ENCODE measurements at places on chromosomes 2 and 18.

DNA sequence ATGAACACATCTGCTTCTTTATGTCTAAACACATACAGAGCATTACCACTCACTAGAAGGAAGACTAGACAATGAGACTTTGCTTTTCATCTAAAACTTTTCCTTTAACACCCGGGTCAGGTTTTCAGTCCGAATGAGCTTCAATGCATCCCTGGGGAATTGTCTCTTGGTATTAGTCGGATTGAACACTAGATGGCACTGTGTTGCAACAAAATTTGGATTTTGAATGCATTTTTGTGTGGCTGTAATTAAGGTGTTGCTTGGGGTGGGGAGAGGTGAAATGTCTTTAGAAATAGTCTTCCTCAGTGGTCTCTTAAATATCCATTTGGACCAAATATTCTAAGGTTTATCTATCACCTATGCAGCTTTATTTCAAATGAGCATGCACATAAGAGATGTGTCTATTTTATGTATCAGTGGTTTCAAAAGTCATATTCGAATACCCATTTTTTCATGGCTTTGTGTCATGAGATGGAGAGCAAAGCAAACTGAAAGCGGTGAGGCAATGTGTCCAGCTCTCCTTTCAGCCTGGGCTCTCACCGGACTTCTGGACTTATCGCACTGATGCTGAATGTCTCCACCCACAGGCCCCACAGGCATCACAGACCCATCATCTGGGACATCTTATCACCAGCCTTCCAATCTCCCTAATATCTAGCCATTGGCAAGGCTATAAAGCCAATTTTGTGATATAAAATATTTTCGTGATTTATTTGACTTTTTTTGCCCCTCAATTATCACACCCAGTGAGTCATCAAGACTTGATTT, 510.3 kb downstream of the RNF144A start:
- no peak for DNase-seq

DNA sequence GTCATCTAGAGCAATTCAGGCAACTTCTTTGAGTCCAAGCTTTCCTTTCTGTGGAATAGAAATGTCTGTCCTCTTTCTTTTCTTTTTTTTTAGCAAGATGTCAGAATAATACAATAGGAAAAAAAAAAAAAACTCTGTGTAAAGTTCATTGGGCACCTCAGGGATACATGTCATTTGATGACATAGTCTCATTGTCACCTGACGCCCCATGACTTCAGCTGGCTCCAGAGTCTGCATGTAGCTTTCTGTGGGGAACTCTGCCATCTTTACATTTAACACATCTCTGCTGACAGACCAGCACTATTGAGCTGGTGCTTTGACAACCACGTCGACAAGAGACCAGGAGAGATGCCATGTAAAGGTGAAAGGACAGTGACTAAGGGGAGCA, 172.5 kb upstream of the KLF7 start:
- DNase-seq = no peak

DNA sequence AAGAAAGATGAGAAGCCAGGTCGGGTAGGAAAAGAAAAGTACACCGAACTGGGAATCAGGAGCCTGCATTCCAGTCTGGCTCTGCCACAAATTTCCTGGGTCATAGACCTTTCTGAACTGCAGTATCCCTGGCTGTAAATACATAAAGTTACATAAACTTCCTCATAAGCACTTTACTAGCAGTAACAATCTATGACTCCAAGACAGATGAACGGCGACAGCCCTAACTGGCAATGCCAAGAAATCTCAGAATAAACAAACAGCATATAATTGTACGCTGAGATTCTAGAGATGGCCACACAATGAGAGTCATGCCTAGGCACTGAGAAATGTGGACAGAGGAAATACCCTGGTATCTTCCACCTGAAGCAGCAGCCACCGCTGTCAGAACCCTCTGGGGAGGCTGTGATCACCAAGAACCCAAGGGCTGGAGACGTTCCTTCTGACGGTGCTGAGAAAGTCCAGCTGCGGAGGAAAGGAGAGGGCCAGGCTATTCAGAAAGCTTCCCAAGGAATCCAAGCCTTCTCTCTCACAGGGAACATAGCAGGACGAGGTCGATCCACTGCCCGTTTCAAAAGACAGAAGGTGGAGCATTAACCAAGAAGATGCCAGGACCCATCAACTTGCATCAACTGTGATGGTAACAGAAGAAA, 89.3 kb upstream of the SLC66A3 start:
- no peak for DNase-seq

DNA sequence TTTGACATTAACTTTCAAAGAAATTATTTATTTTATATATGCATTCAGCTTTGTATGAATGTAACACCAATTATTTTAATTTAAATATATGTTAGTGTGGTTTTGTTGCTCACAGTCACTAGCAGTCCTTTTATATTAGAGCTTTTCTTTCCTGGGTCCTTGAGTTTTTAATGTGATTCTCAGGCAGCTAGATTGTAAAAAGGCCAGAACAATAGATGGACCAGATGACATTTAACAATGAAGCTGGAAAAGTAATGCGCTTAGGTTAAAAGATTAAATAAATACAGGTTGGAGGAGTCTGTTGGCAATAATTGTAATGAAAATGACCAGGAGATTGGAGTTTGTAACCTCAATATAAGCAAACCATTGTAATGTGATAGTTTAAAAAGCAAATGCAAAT, 171.1 kb downstream of the FTCDNL1 start:
- no peak for DNase-seq

DNA sequence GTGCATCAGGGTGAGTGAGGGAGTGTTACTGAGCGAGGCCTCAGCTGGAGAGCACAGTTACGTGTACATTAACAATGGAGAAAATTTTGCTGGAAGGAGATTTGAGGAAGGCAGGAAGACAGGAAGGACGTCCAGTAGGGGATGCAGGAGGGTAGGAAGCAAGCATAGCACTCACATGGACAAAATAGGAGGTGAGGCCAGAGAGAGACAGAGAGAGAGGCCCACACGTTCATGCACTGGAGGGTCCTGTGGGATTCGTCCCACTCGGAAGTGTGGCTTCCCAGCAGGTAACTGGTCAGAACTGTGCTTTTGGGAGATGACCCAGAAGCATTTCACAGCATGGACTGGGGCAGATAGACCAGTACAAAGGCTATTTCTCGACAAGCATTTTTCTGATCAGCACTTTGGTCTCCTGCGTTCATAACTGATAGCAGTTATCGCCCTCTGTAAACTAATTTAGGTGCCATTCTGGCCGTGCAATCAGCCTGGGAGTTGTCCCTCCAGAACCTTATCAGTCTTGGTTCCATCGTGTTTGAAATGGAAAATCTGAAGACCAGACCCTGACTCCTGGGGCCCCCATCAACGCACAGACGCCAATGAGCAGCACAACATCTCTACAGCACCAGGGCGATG, 5.7 kb downstream of the LCT start:
- DNase-seq = no peak

DNA sequence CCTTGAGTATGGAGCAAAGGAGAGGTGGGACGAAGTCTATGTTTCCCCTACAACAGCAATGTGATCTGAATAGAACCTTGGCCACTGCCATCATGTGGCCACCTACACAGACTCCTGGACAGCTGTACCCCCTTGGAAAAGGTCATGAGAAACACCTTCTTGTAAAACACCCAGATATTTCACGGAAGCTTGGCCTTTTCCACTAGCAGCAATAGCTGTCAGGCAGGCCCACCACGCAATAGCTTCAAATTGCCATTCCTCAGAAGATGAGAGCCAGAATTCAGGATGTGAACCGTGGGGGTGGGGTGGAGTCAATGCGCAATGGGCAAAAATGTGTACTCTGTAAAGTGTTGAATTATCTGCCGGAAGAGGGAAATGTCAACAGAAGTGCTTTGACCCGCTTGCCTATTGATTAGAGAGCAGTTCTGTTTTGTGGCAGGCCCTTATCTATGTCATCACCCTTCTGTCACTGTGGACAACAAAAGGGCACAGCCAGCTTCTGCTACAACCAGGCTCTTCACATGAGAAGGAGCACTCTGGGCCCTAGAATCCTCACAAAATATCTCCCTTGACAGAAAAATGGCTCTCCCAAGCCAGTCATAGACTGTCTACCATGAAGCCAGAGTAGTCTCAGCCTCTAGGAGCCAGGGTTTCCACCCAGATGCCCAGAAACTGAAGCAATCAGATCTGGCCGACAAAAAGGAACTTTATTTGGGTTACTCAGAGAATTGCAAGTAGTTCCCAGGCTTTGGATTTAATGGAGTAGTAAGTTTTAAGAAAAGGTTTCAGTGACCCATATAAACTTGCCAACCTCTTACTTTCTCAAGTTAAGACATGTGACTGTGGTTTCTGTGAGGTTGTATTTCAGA, 9.5 kb downstream of the INPP1 start:
- DNase-seq = no peak

GRCh38 chr18:27728659-27729058, 448.3 kb downstream of the CDH2 start:
- DNase-seq = no peak

- no peak for DNase-seq
Observed at GRCh38 chr2:109715313-109715805, 78.7 kb upstream of the RGPD5 start.

DNA sequence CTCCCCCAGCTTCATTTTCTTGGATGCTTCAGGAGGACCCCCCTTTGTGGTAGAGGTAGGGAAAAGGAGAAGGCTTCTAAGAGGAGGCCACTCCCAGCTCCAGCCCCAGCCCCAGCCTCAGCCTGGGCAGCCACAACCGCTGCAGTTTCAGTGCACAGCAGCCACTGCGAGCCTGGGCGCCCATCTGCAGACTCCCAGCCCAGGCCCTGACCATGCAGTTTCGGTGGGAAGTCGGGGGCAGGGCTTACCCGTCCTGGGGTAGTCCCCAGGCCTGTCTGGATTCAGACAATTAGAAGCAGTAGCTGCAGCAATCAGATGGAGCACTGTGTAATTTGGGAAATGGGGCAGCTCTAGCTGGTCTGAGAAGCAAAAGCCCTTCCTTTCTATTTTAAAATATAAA, 28.6 kb downstream of the ITM2C start:
- DNase-seq = no peak

- no peak for DNase-seq
Observed at GRCh38 chr2:147342329-147342728, 502.5 kb upstream of the ACVR2A start.

- no peak for DNase-seq
Observed at GRCh38 chr18:76153691-76154090, 341.4 kb downstream of the ZNF516 start.

GRCh38 chr18:8174771-8175170, 434.5 kb upstream of the RAB12 start:
- no peak for DNase-seq

DNA sequence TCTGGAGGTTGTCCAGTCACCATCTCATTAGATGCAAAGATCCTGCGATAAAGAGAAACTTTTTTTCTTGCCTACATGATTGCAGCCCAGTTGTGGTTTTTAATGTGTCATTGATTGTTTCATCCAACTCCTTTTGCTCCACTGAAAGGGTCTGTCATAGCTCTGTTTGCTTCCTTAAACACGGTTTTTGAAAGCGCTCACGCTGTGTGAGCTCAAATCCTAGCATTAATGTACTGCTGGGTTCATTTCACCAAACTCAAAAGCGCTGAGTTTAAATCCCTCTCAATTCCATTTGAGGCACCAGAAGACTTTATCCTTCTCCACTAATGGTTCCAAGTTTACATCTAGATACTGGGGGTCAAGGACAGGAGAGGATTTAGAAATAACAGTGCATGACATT, 53.6 kb downstream of the CDK15 start:
- no peak for DNase-seq

- DNase-seq = no peak
Observed at GRCh38 chr2:179569831-179570233, 291.6 kb downstream of the ZNF385B start.

DNA sequence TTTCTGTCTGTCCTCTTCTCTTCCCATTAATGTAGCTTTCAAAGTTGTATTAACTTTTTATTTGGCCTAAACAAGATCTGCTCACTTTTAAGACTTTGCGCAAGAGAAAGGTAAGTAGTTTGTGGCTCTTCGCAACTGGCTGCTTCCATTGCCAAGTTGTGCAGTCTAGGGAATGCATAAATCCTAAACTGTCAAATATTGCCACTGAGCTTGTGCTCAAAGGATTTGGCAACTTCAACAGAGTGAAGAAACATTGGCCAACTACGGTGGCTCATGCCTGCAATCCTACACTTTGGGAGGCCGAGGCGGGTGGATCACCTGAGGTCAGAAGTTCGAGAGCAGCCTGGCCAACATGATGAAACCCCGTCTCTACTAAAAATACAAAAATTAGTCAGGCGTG, 826.4 kb downstream of the EPHA4 start:
- DNase-seq = no peak

DNA sequence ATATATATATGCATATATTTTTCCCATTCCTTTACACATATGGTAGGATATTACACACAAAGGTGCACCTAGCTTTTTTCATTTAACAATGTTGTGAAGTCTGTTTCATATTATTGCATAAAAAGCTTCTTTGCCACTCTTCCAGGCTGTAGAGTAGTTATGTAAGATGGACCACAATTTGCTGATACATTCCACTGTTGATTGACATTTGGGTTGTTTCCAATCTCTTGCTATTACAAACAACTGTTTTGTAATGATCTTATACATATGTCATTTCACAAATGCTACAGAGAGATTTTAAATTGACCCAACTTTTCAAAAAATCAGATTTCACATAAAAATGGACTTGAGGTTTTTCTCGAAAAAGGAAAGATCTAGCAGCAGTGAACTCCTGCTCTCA, 301.4 kb downstream of the CDCA7 start:
- no peak for DNase-seq
